Cortex of kidney (tissue), 1 donor: ENCODE measurements at places on chromosomes 12 and 14.

DNA sequence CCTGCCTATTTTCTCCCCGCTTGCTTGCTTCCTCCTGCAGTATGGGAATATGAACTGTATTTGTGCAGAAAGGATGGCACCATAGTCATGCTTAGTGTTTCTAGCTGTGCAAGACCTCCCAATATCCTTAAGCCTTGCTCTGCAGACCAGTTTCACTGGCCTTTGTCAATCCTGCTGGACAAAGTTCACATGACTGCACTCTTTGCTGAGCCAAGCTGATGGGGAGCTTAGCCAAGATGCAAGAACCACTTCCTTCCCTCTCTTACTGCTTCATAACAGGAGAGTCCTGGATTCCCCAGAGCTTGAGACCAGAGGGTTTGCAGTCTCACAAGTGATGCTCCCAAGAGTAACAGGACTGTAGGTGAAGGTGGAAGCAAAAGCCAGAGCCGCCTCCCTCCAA is 3.8 kb downstream of the ASIC1 start:
- DNase-seq = no peak

- DNase-seq = no peak
These were observed 42.9 kb downstream of the WNK1 start for GRCh38 chr12:795305-795704.

DNA sequence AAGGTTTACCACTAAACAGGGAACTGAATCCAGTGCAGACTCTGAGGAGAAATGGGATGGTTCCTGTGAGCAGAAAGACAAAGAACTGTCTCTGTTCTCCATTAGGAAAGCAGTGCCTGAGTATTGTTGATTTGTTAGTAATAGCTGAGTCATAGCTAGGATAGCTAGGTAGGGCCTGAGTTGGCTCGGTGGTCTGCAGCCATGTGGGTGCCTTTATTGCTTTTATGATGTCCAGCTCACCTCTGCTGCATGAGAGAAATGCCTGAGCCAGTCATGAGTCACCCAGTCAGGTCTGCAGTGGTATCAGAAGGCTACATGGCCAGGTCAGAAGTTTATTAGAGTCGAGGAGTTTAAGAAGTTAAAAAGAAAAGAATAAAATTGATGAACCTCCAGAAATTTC is 24.2 kb downstream of the TRHDE start:
- no peak for DNase-seq

GRCh38 chr12:42386308-42386707 is 60.3 kb downstream of the PPHLN1 start:
- no peak for DNase-seq

GRCh38 chr12:86496595-86496994 is 240.4 kb upstream of the MGAT4C start:
- DNase-seq = no peak

DNA sequence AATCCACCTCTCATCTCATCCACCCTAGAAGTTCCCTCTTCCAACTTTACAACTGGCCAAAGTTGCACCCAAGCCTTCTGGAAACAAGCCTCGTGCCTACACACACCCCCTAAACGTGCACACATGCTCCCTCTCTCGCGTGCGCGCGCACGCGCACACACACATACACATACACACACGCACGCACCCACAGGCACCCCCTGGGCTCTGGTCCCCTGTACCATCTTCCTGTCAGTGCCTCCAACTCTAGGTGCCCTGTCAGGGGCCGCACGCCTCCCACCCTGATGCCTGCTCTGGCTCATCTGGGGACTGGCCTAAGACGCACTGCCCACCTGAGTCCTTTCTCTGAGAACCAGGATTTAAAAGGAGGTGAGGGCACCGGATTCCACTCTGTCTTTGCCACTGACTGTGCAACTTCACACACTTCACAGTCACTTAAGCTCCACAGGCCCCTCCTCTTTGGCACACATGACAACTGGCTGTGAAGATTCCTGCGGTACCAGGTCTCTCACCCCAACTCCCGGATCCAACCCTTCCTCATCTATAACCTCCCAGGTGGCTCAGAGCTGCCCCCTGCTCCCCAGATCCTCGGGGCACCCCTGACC is 45.5 kb downstream of the TESC start:
- DNase-seq = no peak

DNA sequence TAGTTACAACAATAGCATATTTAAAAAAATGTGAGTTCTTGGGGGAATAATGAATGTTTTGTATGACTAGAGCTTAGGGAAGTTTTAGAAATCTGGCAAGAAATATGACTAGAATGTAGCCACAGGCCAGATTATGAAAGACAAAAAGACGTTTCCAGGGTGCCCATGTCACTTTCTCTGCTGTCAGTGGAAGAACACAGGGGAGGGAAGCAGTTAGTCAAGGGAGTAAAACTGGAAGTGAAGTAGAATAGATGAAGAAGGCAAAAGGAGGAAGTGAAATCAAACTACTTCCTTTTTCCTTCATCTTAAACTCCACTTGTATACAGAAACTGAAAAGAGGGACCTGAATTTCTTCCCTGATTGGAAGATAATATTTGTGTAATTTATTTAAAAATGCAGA is 81.2 kb upstream of the ATP2B1 start:
- no peak for DNase-seq

DNA sequence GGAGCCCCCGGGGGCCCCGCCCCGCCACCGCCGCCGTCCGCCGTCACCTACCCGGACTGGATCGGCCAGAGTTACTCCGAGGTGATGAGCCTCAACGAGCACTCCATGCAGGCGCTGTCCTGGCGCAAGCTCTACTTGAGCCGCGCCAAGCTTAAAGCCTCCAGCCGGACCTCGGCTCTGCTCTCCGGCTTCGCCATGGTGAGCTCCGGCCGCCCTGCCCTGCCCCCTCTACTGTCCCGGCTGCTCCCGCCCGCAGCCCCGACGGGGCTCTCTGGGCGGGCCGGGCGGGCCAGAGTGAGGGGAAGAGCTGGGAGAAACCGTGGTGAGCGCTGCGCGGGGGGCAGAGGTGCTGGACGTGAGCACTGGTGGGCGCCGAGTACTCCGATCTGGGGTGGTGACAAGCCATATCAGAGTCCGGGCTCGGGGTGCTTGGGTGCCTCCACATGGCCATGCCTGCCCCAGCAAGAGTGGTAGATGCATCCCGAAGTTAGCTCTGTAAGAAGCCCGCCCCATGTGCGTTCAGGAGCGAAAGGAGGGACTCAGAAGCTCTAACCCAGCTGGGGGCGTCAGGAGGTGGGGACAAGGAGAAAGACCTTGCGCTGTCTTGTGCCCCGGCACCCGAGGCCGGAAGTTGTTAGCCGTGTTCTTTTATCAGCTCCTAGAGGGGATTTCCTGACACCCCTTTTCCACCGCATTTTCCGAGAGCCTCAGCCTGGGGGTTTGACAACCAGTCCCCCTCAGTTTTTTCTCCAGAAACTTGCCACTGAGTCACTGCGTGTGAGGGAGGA is 717 bp downstream of the ORAI1 start:
- DNase-seq = no peak

- no peak for DNase-seq
These were observed 40.6 kb downstream of the MOK start for GRCh38 chr14:102264355-102264754.

- no peak for DNase-seq
These were observed 273.6 kb upstream of the PWP1 start for GRCh38 chr12:107411792-107412535.

- no peak for DNase-seq
These were observed 13.8 kb downstream of the TSPAN9 start for GRCh38 chr12:3091038-3091319.

GRCh38 chr12:53973236-53974042 is 513 bp downstream of the HOXC11 start:
- DNase-seq = no peak

DNA sequence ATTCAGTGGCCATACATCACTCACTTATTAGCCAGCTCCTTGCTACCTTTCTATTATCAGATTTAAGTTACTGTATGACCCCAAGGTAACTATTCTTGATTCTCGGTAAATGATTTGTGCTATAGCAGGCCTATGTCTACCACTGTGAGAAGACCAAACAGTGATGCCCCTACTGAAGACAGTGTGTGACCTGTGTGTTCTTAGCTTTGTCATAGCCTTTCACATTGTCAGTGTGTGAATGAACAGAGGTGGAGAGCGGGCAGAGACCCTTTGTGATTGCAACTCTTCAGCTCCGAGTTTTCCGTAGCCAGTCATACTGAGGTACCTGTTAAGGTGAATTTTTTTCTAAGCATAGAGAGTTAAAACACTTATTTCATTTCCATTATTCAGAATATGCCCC is 294.0 kb downstream of the LRFN5 start:
- DNase-seq = no peak

DNA sequence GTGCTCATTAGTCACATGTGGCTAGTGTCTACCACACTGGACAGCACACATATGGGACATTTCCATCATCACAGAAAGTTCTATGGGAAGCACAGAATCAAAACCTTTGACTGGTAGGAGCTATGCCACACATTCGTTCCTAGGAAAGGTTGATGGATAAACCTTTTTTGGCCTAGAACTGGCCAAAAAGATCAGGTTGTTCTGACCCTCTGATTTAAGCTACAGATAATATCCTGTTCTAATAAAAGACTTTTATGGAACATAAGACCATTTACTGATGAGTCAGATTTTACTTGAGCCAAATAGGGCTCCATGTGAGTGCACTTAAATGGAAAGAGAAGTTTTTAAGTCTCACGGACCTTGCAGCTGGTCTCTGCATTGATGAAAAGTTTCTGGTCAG is 143.2 kb downstream of the SLC15A4 start:
- DNase-seq = no peak

DNA sequence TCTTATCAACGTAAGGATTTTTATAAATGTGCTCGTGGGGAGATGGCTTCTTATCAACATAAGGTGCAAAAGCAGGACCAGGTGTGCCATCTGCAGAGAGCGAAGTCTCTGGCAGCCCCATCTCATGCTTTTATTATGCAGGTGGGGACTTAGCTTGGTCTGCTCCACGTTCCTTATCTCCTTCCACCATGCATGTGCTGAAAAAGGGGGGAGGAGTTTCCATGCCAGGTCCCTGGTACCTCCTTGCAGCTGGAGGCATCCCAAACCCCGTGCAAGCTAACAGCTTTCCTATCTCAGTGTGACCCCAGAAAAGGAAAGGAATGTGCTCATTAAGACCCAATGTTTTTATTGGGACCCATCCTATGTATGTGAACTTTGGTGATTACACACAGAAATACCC is 608.5 kb downstream of the TMEM121 start:
- no peak for DNase-seq

GRCh38 chr12:20367583-20368113 is 689 bp upstream of the PDE3A start:
- no peak for DNase-seq

DNA sequence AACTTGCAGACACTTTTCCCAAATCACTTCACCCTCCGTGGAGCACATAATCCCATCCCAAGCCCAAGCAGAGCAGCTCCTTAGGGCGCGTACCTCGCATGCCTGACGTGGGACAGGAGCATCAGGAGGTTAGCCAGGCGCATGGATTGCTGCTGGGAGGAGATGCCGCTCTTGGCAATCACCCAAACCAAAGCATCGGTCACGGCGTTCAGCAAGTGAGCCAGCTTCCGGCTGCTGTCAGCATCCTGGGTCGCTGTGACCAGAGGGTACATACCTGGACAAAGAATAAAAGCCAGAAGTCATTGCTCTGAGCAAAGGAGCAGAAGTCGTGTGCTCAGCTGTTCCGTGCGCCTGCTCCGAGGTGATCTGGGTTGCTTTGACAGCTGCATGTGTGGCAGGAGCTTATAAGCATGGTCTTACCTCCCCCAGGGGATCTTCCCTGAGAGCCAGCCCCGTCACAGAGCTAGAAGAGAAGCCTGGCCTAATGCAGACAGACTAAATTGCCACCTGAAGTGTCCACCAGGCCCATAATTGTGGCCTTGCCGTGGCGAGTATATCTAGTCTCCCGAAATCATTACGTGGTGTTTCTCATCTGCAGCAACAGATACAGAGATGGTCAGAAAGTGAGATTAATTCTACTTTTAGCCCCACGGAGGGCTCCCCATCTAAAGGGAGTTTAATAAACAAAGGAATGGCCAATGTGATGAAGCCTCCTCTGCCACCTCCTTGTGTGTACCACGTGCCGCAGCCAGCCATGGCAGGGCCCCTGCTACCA is 59.1 kb downstream of the ESR2 start:
- no peak for DNase-seq

- DNase-seq = no peak
These were observed 29.5 kb upstream of the TMPO start for GRCh38 chr12:98485792-98486340.

DNA sequence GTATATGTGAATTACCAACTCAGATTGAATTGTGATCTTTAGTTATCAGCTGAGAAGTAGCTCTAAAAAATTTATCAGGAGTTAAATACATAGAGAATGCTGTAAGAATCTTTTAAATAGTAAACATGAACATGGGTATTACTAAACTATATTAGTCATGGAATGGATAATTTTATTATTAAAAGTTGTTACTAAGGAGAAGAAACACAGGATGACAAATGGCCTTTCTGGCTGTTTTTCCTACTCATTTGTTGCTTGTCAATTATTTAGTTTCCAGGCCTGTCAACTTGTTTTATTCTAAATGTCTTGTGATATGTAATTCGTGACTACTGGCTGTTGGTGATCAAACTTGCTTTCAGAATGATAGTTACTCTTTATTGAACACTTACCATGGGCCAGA is 58.7 kb downstream of the KTN1 start:
- DNase-seq = no peak

GRCh38 chr14:55430024-55430690 is 10.3 kb downstream of the TBPL2 start:
- no peak for DNase-seq

DNA sequence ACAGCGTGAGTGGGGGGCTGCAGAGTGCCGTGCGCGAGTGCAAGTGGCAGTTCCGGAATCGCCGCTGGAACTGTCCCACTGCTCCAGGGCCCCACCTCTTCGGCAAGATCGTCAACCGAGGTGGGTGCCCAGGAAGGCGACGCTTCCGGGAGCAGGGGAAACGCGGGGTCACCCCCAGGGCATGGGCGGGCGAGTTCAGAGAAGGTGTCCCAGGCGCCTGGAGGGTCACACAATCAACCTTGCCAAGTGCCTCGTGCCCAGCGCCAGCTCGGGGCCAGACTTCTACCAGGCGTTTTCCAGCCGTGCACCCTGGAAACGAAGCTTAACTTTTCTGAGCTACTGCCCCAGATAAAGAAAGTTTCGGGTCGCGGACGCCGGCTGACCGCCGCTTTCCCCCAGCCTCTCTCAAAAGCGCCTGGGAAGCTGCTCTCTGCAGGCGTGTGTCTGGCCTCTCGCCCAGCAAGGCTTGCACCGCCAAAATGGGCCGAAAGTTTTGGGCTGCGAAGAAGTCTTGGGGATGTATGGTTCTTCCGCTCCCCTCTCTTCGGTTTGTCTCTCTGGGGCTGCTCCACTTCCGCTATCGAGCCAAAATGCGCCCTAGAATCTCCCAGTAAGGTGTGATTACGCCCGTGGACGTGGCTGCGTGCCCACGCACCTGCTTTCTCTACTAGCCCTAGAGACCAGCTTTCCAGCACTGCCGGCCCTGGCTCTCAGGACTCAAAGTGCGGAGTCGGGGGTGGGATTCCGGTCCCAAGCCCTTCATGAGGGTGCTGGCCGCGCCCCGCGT is 1.7 kb downstream of the WNT1 start:
- no peak for DNase-seq

- no peak for DNase-seq
These were observed 17.5 kb upstream of the RAB21 start for GRCh38 chr12:71737197-71737596.

- DNase-seq = no peak
These were observed 6.8 kb downstream of the TEDC1 start for GRCh38 chr14:105497671-105498429.
